AG08396 (cell line): ENCODE measurements at places on chromosomes 12 and 14.

DNA sequence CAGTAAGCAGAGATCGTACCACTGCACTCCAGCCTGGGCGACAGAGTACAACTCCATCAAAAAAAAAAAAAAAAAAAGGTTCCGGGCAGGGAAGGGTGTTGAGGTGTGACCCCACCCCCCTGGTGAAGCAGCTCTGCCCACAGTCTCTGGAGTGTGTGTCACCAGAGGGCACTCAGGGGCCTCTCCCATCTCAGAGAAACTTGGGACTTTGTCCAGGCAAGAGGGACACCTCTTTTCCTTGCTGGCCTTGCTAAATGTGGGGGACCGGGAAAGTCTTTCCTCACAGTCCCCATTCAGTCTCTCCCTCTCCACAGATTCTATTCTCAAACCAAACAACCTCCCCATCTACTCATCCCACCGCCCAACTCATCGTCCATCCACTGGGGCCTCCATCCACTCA is 43.6 kb downstream of the RFLNA start:
- DNase-seq, result peak; percentile 64

DNA sequence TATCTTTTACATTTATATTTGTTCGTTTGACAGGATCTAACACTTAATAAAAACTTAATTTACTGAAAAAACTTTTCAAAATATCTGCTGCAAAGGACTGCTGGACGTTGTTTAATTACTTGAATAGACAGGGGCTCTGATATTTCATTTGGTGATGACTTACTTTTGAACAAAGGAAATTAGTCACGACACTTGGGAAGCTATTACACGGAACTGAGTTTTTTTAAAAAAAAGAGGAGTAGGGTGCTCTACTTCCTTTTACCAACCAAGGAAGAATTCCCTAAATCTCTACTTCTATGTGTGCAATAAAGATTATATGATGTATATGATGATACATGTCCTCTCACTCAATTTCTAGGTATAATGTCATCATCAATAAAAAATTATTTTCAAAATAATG is 4.7 kb downstream of the FGD6 start:
- no peak for DNase-seq

GRCh38 chr14:75409316-75410205 is 18.3 kb upstream of the JDP2 start:
- DNase-seq, result no peak

GRCh38 chr12:93592641-93593406 is 20.3 kb downstream of the SOCS2 start:
- no peak for DNase-seq

- DNase-seq, result no peak
Observed at GRCh38 chr12:107042801-107043200, 50.5 kb downstream of the CRY1 start.

DNA sequence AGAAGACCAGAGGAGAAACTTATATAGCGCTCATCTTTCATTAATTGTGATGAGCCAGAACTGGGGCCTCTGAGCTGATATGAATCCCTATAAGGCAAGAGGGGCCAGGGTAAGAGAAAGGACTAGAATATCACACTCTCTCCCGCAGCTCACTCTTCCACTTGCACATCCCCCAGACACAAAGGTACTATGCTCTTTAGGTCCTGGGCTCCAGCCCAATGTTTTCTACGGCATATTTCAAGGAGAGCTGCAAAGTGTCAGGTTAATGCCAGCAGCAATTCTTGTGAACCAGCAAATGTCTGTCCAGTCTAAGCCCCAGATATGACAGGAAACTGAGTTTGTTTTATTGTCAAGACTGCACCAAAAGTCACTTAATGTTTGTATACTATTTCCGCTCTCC is 29.4 kb downstream of the PPP2R5E start:
- DNase-seq, result no peak
